ENCODE measurements at places on chromosomes 1 and 21.

GRCh38 chr1:153763365-153764225 lies 11.6 kb upstream of the SLC27A3 start:
- DNase-seq, result no peak

DNA sequence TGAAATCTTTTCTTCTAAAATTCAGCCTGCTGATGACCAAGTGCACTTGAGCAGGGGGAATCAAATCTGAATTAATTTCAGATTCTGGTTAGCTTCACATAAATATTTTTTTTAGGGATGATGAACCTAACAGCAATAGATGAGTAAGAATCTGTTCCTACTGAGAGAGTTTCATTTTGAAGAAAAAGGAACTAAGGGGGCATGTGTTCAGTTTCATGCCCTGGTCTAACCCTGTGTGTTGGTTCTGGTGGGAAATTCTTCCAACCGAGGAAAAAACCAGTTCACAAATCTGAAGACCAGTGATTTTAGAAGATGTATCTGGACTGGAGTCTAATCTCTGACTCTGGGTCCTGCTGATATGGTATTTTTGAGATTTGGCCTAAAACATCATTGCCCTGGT lies 13.7 kb downstream of the SELL start:
- DNase-seq, result no peak

DNA sequence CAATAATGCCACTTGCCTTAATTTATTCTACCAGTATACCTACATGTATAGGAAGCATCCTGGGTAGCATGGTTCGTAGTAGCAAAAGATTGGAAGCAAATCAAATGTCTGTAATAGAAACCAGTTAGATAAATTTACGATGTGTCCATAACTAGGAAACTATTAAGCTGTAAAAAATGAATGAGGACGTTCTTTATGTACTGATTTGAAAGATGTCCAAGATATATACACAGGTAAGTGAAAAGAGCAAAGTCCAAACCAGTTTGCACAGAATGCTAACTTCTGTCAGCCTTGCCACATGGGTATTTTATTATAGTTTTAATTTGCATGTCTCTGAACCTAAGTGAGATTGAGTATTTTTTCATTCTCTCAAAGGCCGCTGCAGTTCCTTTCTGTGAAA lies 251.8 kb upstream of the IRF2BP2 start:
- no peak for DNase-seq

GRCh38 chr1:38371505-38371844 lies 324.9 kb upstream of the POU3F1 start:
- DNase-seq, result no peak

- peak; percentile 64 for DNase-seq
Measured at GRCh38 chr1:110011527-110012041, 22.8 kb upstream of the STRIP1 start.

- no peak for DNase-seq
Measured at GRCh38 chr1:104028416-104029035, 278.8 kb downstream of the AMY1C start.

DNA sequence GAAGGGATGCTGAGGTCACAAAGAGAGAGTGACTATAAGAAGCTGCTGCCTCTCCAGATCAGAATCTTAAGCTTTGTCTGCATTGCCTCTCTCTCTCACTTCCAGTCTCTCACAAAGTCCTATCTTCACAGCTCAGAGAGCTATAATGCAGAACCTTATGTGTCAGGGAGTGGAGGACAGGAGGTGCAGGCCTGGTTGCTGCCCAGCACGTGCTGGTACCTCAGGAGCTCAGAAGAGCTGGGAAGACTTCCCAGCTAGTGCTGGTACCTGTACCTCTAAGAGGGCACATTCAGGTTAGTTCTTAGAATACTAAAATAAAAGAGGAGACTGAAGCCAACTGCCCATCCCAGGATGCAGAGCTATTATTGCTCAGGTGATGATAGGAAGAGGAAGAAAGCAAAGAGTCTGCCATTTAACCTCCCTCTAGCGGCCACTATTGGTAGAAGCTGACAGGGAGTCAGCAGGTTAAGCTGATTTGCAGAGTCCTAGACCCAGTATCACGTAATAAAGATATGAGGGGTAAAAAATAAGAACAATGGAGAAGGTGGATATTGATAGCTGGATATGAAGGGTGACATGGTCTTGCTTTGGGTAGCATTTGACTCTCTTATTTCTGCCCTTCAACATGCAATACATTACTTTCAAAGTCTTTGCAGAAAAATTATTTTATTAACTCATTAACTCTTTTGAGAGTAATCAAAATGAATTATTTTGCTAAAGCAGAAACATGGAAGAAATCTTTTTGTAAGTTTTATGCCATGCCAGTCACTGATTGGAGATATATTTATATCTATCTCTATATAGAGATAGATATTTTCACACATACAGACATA lies 138.1 kb upstream of the HMCN1 start:
- peak; percentile 51 for DNase-seq

GRCh38 chr21:45872471-45872870 lies 109.1 kb upstream of the COL6A1 start:
- no peak for DNase-seq

DNA sequence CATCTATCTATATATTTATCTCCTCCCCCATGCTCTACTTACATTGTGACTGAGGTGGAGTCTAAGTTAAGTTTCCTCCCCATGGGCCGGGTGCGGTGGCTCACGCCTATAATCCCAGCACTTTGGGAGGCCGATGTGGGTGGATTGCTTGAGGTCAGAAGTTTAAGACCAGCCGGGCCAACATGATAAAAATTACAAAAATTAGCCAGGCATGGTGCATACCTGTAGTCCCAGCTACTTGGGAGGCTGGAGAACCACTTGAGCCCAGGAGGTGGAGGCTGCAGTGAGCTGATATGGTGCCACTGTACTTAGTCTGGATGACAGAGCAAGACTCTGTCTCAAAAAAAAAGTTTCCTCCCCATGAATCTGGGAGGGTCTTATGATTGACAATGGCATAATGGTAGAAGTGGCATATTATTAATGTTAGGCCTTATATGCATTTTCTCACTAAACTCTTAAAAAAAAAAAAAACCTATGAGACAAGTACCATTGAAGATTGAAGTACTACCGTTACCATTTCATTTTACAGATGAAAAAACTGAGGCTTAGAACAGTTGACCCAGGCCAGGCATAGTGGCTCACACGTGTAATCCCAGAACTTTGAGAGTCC lies 11.2 kb downstream of the F11R start:
- DNase-seq, result no peak

DNA sequence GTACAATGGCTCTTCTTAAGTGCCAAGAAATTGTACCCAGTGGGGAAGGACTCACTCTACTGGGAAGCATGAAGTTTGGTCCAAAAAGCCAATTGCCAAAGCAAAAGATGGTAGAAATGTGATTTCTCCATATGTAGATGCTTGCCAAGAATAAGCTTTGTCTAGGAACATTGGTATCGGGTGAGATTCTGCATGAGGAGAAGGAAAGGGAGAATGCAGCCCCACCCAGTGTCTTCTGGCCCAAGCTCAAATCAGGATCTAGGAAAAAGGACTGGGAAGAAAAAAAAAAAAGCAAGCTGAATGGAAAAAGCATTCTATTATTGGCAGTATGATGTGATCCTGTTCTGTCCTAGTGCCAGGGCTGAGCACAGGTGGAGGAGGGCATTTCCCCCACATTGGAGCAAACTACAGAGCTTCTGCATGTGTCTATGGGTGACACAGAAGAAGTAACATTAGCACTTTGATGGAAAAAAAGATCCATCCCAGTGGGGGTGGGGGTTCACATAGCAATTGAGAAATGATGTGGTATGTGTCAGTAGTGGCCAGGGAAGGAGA lies 226.6 kb downstream of the KCNH1 start:
- DNase-seq, result no peak

GRCh38 chr1:115230281-115230680 lies 107.8 kb downstream of the NGF start:
- no peak for DNase-seq

DNA sequence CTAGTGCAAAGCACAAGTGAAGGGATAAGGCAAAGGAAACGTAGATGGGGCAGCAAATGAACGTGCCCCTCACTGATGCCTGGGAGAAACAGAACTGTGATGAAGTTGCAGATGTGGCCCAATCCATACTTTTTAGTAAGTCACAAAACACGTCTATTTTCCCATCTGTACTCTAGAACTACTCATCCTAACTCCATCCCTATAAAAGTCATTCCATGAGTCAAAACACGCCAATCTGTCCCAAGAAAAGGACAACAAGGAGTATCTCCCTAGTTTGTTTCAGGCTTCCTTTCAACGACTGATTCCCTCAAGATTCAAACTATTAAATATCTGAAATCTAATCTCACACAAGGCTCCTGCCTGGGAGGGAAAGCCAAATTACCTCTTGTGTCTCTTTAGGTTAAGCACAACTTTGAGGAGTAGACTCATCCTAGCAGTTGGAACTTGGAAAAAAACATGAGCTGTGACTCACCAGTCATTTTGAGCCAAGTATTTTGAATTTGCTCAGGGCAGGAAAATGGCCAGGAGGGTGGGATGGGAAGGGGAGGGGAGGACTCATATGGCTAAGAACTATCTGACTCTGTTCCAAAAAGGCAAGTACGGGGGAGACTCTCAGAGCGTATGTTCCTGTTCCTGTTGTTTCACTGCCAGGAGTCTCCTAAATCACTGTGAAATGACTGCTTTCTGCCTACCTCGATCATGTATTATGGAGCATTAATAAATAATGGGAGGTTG lies 214.5 kb upstream of the CAMK1G start:
- DNase-seq, result peak; percentile 99

DNA sequence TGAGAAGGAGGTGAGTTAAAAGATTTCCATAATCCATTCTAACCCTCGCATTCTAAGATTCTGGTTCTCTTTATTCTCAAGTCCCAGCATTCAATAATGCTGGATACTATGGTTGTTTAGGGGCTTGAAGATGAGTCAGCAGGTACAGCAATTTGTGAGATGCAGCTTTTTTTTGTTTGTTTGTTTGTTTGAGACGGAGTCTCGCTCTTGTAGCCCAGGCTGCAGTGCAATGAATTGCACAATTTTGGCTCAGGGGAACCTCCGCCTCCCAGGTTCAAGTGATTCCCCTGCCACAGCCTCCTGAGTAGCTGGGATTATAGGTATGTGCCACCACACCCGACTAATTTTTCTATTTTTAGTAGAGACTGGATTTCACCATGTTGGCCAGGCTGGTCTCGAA lies 23.3 kb downstream of the EIF4G3 start:
- DNase-seq, result no peak

GRCh38 chr1:78712467-78713051 lies 62.9 kb downstream of the IFI44 start:
- DNase-seq, result no peak

- peak; percentile 89 for DNase-seq
Measured at GRCh38 chr1:17239420-17239819, 9.5 kb upstream of the PADI3 start.

DNA sequence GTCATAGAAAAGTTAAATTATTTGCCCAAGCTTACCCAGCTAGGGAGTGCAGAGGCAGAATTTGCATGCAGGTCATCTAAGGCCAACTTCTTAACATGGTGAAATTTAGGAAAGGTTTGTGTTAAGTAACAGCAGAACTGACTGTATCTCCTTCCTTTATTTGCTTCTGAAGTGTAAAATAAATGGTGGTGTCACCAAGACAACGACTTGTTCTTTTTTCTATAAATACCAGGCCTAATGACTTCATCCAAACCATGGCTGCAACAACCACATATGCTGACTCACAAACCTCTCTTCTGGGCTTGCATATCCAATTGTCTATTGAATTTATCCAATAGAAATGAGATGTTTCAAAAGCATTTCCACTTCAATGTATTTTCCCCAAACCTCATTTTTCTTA lies 19.1 kb downstream of the COL24A1 start:
- DNase-seq, result peak; percentile 93

GRCh38 chr1:202642212-202642611 lies 68.0 kb downstream of the SYT2 start:
- DNase-seq, result no peak

- DNase-seq, result peak; percentile 19
Measured at GRCh38 chr1:194929357-194929756, 1678.9 kb downstream of the KCNT2 start.

Data from fibroblast of upper back skin (primary cell).